ENCODE measurements at places on chromosomes 6 and 20.

GRCh38 chr20:12019715-12020114 lies 102.0 kb downstream of the BTBD3 start:
- no peak for DNase-seq

DNA sequence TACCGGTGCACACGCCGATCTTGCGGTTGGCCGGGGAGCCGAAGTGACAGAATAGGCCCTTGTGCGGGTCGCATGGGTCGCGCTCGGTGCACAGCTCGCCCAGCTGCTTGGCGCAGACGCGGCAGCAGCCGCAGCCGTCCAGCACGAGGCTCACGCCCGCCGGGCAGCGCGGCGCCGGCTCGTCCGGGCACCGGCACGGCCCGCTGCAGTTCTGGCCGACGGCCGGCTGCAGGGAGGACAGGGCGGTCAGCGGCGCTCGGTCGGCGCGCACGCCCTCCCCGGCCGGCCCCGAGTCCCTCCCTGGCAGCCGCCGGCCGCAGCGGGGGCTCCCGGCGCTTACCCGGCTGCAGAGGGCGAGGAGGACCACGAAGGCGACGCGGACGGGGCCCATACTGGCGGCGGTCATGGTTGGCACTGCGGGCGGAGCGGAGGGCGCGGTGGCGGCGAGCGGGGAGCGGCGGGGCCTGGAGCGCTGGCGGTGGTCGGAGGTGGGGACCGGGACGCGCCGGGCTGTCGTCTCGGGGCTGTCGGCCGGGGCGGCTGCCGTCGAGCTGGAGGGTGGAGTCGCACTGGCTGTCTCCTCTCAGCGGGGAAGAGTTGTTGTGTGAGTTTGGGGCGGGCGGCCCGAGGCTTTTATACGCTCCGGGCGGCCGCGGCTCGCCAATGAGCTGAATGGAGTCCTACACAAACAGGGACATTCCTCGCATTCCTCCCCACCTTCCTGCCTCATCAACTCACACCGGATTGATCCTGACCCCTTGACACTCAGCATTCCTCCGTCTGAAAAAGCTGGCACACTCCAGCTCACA lies at the start of gene CCN2:
Gene CCN2 (minus strand): TSS at position 606 of the 809 bp plus-strand sequence. CDS start 200 bp downstream, at position 406.
- peak; percentile 96 for DNase-seq

DNA sequence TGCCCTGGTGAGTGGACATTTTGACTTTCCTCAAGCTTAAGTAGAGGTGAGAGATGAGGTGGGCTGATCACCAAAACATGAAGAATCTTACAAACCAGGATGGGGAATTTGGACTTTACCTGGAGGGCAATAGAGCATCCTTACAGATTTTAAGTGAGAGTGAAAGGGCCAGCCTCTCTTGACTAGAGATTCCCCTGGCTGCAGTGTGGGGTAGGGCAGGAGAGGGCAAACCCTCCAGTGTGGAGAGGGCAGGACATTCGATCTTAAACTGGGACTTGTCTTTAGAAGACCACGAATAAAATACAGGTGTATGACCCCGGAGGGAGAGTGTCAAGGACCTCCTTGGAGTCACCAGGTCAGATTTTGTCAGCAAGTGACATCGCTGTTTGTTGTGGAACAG lies 105.1 kb downstream of the SNAP25 start:
- DNase-seq = no peak

DNA sequence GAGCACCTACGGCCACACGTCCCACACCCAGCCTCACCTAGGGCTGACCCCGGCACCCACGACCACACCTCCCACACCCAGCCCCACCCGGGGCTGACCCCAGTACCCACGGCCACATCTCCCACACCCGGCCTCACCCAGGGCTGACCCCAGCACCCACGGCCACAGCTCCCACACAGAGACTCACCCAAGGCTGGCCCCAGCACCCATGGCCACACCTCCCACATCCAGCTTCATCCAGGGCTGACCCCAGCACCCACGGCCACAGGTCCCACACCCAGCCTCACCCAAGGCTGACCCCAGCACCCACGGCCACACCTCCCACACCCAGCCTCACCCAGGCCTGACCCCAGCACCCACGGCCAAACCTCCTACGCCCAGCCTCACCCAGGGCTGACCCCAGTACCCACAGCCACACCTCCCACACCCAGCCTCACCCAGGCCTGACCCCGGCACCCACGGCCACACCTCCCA lies 36.7 kb downstream of the NINL start:
- no peak for DNase-seq

DNA sequence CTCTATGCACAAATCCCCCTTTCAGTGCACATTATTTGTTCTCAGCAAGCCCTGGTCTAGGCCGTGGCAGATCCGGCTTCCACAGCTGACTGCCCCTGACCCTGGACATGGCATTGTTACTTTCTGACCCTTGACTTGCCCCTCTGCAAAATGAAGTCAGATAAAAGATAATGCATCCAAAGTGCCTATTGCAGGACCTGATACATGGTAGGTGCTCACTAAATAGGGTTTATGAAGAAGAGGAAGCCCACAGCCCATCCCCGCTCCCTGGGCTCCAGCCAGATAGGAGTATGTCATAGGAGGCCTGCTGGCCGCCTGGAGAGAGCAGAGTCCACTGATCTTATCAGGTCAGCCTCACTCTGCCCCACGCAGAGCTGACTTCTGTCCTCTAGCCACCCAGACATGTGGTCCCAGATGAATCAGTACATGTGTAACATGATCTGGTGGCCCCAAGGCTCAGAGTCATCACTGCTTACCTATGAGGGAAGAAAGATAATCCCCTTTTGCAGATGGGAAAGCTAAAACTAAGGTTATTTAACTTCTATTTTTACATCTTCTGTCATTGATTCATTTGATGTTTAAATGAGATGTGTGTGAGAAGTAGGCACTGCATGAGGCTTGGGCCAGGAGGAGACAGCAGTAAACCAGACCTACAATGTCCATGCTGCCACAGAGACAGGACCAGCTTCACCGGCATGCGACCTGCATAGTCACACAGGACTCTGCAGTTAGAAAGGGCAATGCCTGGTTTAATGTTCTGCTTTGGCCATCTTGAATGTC lies 20.4 kb downstream of the MAFB start:
- DNase-seq = no peak

- DNase-seq = no peak
Observed at GRCh38 chr6:15519681-15520080, 143.1 kb downstream of the DTNBP1 start.

DNA sequence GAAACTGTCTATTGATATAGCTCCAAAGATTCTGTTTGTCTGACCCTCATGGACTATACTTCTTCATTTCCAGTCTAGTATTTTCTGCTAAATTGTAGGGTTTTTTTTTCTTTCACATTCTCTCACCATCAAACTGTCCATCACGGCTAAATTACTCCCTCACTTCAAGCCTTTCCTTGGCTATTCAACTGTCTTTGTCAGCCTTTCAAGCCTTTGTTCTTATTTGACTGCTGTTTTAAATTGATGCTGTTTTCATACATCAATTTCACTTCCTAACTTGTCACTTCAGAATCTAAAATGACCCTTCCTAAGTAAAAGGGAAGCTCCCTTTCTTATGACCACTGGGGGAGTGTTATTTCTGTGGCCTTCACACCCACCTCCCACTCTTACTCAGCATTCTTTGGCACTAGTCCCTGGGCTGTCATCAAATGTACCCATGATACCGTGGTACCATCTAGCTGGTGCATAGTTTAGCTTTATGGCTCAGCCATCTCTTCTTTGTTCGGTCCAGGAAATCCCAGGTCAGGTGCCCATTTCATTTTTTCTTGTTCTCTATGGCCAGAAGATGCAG lies 8.6 kb downstream of the GJA1 start:
- DNase-seq = no peak

GRCh38 chr6:101845172-101845571 lies 451.7 kb downstream of the GRIK2 start:
- DNase-seq = no peak

- DNase-seq = peak; percentile 46
Observed at GRCh38 chr6:113122060-113122459, 735.1 kb upstream of the MARCKS start.

DNA sequence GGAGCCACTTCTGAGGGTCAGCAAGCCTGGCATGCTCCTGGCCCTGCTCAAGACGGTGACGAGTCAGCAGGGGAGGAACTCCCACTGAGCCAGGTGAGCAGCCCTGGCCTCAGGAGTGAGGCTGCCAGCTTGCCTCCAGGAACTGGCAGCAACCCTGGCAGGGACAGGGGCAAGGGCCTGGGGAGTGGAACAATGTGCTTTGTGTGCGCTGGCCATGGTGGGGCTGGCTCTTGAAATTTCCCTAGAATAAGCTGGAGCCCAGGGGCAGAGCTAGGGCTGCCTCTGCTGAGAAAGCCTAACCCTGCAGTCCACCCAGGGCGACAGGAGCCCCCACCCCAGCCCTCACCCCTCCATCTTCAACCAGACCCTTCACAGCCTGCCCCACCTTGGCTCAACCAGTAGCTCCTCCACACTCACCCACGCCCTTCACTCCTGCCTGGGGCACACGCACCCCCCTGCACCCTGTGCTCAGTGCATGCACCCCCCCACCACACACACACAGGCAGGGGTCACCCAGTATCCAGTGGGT lies 88.0 kb downstream of the MRPL14 start:
- DNase-seq = no peak

DNA sequence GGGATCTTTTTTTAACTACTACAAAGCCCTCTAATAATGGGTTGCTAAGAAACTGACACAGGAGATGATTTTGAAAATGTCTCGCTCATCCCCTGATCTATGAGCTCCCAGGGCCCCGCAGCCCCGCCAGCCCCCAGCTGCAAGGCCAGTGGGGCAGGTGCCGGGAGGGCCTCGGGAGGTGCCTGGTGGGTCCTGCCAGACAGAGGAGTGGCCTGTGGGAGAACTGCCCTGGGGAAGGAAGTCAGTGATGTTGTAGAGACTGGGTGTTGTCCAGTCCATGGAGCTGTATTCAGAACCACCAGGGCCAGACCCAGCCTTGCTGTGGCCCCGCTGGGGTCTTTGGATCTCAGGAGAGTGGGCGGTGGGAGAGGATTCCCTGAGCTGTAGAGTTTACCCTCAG lies 258.7 kb downstream of the TAF4 start:
- no peak for DNase-seq

DNA sequence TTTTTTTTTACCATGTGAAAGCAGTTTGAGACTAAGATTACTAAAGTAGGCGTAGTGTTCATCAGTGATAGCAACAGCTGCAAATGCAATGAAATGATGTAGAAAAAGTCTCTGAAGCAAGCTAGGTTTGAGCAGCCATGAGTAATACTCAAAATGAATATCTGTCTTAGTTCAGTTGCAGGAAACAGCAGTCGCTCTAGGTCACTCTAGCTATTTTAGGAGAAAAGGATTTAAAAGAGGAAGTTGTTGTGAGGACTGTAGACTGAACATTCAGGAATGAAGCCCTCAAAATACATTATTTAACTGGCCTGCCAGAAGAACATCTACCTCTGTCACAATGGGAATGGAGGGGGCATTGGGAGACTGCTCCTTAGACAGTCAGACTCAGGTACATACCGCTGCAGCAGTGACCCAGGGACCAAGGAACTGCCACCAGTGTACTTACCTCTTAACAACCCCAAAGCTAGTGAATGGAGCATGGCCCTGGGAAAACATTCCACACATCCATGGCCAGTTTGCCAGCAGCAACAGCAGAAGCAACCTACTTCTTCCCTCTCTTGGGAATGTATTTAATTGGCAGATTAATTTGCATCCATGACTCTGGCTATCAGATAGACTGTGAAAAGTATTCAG lies 243.0 kb upstream of the KHDRBS2 start:
- no peak for DNase-seq

GRCh38 chr6:28235912-28236452 lies 10.9 kb downstream of the ZSCAN9 start:
- no peak for DNase-seq

- no peak for DNase-seq
Observed at GRCh38 chr20:23257106-23257761, 93.4 kb upstream of the NXT1 start.

DNA sequence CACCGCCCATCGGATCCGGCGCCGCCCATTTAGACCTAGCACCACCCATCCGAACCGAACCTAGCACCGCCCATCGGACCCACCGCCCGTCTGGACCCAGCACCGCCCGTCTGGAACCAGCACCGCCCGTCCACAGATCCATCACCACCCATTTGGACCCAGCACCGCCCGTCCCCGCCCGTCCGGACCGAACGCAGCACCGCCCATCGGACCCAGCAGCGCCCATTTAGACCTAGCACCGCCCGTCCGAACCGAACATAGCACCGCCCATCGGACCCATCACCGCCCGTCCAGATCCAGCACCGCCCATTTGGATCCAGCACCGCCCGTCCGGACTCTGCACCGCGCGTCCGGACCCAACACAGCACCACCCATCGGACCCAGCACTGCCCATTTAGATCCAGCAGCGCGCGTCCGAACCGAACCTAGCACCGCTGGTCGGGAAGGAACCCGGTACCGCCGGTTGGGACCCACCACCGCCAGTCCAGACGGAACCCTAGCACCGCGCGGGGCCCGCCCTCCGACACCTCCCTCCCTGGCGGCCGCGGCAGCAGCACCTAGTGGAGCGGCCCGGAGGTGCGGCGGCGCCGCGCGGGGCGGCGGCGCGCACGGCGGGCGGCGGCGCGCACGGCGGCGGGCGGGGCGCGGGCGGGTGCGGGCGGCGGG lies 348 bp upstream of the AFDN start:
- DNase-seq = peak; percentile 13

DNA sequence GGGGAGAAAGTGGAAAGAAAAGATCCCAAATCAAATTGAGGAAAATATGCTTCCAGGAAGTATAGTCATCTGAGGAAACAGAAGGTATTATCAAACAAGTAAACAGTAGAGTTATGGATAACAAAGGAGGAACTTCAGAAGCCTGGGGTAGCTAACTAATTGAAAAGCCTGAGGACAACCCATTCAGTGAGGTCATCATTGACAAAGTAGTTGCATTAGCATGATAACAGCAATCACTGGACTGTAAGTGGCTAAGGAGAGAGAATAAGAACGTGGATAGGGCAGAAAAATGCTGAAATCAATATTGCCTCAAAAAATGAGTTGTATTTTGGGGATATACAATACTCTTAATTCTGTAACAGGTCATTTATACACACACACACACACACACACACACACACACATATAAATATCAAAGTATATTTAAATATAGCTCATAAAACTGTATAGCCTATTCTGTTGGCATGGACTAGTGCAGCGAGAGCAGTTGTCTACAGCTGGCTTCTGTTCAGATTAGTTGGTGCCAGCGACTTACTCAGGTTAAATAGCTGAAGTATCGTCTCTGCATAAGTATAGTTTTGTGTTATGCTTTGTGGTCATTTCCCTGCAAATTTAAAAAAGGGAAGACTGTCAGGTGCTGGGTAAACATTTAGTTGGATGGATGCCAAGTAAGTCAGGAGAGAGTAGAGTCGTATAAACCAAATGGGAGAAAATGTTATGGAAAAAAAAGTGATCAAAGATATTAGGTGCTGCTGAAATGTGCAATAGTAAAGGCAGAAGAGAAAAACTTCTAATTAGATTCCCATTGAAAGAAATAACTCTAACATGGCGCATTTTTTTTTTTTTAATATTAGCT lies 33.8 kb upstream of the CTAGE9 start:
- no peak for DNase-seq
